NCI-H1930 (cell line): ENCODE measurements at places on chromosomes 12 and 14.

DNA sequence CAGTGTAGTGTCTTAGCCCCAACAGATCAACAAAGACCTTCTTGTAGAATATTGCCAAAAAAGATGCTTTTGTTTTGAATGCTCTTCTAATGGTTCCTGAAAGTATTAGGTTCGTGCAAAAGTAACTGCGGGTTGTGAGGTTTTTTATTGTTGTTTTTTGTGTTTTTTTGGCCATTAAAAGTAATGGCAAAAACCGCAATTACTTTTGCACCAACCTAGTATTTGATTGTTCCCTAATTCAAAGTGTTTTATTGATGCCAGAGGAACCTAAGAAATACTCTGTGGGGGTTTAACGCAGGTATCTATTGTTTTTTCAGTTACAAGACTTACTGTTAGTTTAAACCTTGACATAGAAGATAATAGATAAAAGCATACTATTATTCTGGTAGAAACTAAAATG, 150.8 kb upstream of the DAAM1 start:
- no peak for DNase-seq

GRCh38 chr14:84251411-84252115, 1278.4 kb upstream of the FLRT2 start:
- DNase-seq, result no peak

DNA sequence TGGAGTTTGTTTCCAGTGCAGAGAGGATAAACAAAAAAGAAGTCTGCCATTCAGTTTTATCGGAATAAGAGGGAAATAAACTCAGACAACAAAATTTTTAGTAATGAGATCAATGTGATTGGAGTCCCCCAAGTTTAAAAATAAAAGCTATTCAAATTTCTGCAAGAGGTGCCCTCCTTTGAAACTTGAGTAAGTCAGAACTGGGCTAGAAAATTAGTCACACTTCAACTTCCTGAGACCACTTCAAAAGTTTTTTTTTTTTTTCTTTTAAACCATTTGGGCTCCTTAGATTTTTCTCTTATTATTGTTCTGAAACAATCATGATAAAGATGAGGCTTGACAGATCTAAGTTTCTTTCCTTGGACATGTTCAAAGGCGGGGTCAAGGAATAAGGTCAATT, 3.2 kb downstream of the DACT1 start:
- DNase-seq, result no peak

DNA sequence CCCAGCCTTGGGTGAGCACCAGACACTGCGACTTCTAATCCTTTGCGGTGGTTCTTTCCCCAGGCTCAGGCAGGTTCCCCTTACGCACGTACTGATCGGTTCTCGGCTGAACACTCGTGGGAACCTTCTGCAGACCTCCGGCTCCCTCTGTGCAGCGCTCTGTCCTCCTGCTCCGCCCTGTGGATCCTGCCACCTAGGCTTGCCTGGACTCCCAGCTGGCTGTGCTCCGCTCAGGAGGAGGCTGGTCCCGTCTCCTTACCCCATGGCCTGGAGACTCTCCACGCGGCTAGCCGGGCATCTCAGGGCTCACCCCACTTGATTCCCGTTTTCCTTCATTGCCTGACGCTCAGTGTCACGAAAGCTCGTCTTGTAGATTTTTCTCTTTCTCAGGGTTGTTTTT, 34.7 kb downstream of the TNFAIP2 start:
- no peak for DNase-seq

DNA sequence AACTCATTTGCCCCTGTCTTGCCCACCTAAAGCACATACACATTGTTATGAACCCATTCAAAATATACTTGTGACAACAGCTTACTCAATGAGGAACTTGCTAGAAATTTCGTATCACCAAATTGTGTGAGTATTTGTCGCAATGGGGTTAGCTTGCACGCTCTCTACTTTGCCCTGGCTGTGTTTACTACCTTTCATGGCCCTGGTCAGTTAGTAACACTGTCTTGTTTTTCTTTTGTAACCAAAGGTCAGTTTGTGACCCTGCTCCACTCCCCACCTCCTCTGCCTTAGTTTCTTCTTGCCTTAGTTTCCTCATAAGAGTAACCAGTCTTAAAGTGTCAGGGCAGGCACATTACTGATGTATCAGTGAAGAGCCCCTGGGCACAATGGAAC, 205.8 kb upstream of the EEA1 start:
- DNase-seq, result no peak

DNA sequence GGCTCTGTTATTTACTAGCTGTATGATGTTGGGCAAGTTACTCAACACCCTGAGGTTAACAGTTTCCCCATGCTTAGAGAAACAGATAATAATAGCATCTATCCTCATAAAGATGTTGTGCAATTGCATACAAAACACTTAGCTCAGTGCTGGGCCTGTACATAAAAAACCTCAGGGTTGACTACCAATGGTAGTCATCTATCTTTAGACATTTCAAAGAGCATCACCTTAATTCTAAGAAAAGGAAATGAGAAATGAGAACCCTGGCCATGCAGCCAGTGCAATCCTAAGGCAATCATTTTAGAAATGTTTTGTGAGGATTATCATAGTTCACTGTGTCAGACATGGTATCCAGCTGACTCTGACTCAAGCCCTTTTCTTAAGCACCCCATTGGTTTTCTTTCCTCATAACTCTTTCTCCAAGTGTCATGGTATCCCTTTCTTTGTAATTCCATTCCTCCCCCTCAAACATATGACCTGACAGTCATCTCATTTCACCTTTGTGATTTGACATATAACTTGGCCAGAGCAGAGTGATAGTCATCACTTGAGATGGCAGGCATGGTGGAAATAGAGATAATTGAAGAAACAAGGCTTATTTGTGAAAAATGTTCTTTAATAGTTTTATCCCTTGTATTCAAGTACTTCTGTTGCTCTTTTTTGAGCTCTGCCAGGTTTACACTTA, 29.5 kb upstream of the OSBPL8 start:
- DNase-seq, result no peak

GRCh38 chr14:65419593-65420252, 7.2 kb downstream of the FUT8 start:
- DNase-seq, result no peak

DNA sequence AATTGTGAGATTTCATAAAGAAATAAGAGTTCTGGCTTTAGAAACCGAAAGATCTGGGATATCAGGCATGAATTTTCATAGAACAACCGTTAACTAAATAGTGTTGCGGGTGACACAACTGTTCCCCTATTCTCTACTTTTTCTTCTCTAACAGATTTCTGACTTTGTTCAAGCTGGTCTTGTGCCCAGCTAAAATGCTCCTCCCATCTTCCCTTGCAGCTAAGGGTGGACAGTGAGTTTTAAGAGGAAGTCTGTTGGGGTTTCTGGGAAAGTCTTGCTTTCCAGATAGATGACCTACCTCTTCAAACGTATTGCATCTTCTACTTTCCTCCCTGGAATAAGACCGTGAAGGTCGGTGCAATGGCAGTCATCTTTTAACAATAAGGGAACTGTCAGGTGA, 18.7 kb downstream of the CCDC63 start:
- DNase-seq, result no peak

GRCh38 chr14:22422238-22422637, 166.8 kb downstream of the DAD1 start:
- no peak for DNase-seq

- DNase-seq, result no peak
Measured at GRCh38 chr14:104435147-104436046, 144.2 kb upstream of the C14orf180 start.

DNA sequence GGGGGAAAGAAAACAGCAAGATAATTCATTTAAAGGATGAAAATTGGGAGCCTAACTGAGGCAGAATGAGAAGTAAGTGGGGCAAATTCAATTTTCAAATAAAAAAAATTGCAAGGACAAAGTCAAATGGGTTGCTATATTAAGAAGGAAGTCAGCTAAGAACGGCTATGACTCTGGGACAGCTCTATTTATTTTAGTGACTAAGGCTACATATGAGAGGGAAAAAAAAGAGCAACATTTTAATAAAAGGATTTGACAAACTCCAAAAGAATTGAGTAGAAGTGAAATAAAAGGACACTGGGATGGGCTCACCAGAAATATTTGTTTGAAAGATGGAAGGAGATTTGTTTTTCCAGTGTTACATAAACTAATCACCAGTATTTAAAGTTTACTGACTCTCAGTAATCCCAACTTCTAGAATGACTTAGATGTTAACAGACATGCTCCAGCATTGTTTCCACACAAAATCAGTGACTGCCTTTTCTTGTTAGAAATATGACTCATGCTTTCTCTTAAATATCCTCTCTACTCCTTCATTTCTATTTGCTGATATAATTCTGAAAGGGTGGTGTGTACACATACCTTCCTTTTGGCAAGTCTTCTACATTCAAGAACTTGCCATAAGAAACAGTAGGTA, 198.5 kb downstream of the SLC25A21 start:
- no peak for DNase-seq

DNA sequence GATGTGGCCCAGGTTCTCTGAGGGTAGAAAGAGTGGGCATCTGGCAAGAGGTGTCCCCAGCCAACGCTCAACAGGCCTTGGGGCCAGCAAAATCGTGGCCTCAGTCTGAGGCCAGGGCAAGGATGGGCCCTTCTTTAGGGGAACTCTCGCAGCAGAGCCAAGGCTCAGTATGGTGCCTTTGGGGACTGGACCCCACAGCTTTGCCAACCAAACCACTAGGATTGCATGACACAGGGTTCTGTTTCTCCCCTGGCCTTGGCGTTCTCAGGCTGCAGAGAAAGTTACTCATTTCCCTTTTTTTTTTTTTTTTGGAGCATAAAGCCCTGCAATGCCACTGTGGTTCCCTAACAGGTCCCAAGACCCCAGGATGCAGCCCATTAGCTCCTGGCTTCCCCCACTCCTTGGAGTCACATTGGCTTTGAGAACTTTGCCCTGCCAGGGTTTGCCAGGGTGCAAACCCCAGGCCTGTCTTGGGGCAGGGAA, 100.6 kb downstream of the LGMN start:
- no peak for DNase-seq

GRCh38 chr12:79203058-79203647, 338.6 kb downstream of the SYT1 start:
- no peak for DNase-seq

GRCh38 chr14:89232265-89233070, 184.6 kb downstream of the FOXN3 start:
- DNase-seq, result no peak

GRCh38 chr14:21796916-21797315, 123.3 kb upstream of the OR4E1 start:
- no peak for DNase-seq

GRCh38 chr14:101862177-101862576, 100.7 kb downstream of the PPP2R5C start:
- no peak for DNase-seq

DNA sequence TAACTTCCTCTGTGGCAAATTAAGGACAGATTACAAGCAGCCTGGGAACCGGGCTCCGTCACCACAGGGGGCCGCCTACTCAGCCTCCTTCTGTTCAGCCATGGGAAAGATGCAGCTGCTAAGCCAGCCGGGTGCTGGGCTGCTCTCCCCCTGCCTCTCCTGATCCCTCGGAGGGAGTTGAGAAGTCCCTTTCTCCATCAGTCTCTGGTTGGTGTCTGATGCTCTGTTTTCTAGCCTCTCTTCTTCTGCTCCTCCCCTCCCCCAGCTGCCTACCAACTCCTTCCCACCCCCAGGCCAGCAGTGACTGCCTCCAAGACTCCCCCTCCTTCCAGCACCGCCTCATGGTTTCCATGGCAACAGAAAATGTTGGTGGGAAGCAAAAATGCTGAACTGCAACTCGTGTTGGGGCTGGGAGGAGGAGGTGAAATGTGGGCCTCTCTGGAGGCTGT, 486.7 kb downstream of the APAF1 start:
- no peak for DNase-seq

GRCh38 chr12:103498990-103499389, 3.2 kb upstream of the C12orf42 start:
- no peak for DNase-seq

DNA sequence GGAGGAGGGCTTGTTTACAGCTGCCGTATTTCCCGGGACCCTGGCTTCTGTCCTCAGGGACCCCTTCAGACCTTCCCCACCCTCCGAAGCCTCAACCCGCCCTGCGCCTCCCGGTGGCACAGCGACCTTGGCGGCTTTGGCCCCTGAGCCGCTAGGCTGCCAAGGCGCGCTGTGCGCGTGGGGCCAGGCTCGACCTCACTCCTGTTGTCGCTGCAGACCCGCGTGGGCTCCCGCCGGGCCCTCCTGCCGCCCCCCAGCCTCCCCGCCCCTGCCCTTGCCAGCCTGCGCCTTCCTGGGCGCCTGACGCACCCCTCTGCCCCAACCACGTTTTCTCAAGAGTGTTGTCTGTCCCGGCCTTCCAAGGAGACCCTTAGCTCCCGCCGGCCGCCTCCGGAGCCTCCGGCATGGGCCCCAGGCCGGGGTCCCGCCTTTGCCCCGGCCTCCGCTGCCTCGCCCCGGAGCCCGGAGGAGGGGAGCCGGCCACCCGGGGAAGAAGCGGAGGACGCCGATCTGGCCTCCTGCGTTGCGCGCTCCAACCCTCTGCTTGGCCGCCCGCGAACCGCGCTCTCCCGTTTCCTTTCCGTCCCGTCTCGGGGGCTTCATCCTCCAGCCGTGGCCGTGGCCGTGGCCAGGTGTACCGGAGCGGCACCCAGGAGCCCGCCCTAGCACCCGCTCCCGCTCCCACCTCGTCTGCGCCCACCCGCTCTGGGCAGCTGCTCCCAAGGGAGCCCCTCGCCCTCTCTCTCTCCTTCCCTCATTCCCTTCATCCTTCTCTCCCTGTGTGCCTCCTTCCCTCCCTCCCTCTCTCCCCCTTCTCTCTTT, 19.9 kb downstream of the PPP2R5C start:
- DNase-seq, result no peak
